ENCODE measurements at places on chromosomes 4 and X.
A peak's percentile ranks its signal among the peaks of the same experiment; 100 is the strongest.

GRCh38 chr4:7906171-7906701, 33.4 kb downstream of the AFAP1 start:
- DNase-seq, result no peak

GRCh38 chr4:16967722-16968121, 69.3 kb upstream of the LDB2 start:
- no peak for DNase-seq

DNA sequence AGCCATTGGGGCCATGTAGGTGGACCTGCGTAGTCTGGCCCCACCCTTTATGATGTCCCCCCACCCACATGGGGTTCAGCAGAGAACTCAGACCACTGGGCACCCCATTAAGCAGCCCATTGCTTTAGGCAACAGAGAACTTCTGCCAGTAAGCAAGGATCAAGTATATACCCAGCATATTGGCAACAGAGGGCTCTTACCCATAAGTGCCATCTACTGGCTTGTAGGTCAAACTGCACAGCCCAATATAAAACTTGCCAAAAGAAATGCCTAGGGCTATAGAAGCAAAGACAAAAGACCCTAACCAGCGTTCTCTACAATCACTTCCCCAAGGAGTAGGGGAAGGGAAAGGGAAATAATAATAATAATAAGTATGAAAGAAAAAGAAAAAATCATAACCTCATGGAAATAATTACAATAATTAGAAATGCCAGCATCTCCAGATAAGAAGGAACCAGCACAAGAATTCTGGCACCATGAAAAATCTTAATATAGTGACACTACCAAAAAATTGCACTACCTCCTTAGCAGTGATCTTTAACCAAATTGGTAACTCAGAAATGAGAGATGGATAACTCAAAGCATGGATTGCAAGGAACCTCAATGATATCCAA, 1090.7 kb downstream of the FAT4 start:
- DNase-seq, result peak; percentile 38

DNA sequence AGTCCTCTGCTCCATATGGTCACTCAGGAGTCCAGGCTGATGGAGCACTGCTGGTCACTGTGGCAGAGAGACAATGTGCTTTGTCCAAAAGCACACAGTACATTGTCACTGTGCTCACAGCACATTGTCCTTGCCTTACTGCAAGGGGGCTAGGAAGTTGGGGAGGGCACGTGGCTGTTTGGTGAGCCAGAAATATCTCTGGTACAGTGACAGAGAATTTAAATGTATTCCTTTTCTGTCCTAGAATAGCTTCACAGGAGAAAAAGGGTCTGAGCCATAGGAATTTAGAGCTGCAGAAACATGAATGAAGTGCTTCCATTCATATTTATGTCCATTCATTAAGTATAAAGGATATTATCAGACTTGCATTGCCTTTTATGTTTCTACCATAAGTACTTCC, 110.8 kb upstream of the TRIM2 start:
- DNase-seq, result no peak

DNA sequence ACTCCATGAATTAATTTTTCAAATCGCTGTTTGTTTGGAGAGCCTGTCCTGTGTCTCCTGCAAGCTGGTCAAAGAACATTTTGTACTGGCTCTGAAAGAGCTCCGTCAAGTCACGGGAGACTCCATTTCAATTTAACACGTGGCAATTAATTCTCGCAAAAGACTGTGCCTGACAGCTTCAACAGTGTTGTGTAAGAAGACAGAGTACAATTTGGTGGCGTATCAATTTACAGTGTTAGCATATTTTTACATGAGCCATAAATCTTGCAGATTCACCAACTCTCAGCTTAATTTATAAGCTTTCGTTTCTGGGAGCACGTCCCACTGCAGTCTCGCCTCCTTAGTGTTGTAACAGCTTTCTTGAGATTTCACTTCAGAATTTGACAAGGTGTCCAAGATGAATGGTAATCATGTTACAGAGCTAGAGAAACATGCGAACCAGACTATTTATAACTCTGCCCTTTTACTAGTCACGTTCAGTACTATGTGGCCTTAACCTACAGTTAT, 70.8 kb downstream of the RWDD4 start:
- DNase-seq, result no peak
